Stomach (tissue), 19 donors: ENCODE measurements at places on chromosomes 7 and 10. TPM values are rescaled to one million over a fixed set of nuclear protein-coding genes. Genes with fewer than 3 reads are reported as not detected.

GRCh38 chr10:49277973-49278372, 21.0 kb upstream of the C10orf71 start:
- no peak for DNase-seq

- no peak for DNase-seq
Measured at GRCh38 chr10:1674501-1674900, 62.8 kb downstream of the ADARB2 start.

- no peak for DNase-seq
Measured at GRCh38 chr7:46386428-46387399, 465.6 kb upstream of the IGFBP3 start.

- no peak for DNase-seq
Measured at GRCh38 chr7:90262438-90262837, 17.5 kb downstream of the CFAP69 start.

- DNase-seq: no peak
Measured at GRCh38 chr7:33459340-33459751, 330.0 kb downstream of the BBS9 start.

DNA sequence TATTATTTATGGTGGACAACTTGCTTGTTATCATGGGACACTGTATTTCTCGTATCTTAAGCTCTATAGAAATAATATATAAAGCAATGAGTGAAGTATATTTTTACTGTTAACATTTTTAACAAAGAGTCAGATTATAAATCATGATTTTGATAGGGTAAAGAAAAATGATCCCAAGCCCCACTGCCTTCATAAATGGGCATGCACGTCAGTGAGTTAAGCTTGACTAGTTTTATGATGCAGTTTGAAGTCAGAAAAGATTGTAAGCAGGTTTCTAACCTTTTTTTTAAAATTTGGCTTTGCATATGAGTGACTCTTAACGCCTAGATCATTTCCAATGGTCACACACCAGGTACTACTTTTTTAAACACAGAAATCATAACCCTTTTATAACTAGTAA, 152.8 kb downstream of the GNAT3 start:
- no peak for DNase-seq

GRCh38 chr10:115164220-115164619, 71.1 kb downstream of the ATRNL1 start:
- no peak for DNase-seq

GRCh38 chr10:3534433-3534832, 250.6 kb downstream of the KLF6 start:
- DNase-seq: no peak

DNA sequence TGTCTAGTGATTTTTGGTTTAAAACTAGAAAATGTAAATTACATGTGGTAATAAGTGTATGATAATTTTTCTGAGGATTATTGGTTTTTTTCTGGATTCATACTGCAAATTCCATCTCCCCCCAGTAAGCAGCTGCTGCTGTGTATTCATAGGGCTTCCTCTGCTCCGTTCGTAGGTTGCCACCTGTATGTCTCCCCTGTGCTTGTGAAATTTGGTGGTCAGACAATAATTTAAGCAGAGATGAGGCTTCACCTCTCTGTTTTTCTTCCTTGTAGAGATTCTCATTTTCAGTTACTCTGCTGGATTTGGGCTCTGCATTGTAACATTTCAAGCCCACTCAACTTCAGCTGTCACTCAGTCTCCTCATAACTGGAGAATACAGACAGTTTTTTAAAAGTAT, 50.9 kb downstream of the FOXI2 start:
- DNase-seq: no peak

DNA sequence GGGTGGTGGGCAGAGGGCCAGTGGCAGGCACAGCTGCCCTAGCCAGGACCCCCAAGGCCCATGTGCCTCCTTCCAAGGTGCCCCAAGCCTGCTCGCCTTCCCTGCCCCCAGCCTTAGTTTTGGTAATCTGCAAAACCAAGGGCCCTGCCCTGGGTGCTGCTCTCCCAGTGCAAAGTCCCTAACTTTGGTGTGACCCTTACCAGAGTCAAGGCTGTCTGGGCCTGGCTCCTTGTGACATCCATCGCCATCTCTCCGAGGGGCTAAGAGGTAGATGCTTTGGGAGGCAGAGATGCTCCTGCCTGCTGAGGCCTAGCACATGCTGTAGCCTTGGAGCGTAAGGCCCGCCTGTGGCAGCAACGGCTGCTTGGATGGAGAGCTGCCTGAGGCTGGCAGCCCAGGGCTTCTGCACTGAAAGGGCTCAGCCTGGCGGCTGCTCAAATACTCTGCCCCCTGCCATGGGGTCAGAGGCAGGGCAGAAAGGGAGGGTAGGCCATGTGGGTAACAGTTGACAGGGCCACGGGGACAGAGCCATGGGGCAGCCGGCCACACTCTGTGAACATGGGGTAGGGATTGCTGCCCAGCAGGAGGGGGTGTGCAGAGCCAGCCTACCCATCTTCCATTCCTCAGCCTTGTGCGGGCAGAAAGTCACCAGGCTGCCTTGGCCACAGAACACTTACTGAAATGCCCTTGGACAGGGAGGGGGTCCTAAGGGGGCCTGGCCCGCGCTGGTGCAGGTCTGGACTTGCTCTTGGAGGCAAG, 17.9 kb upstream of the MYL7 start:
- DNase-seq: no peak

DNA sequence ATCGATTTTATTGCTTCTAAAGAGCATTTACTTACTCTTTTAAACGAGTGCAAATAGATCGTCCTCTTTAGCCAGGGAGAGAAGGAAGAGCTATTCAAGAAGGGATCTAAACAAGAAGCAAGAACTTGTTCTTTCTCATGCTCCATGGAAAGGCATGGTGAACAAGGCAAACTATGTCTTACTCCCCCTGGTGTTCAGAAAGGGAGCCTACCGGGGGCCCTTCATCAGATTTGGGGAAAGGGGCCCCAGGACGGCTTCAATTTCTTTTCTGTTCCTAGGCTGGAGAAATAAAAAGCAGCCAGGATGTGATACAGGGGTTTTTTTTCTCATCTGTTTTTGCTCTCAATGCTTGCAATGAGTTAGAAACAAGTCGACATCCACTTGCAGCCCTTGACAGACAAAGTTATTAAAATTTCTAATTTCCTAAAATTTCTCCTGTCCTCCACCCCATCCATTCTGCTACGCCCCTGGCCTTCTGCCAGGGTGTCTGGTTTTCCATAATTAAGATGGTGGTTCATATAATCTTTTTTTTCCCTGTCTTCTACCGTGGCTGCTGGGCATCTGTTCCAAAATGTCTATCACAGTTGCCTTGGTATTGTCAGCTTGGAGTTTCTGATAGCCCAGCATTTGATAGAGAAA, 214.4 kb downstream of the CREB5 start:
- DNase-seq: no peak

DNA sequence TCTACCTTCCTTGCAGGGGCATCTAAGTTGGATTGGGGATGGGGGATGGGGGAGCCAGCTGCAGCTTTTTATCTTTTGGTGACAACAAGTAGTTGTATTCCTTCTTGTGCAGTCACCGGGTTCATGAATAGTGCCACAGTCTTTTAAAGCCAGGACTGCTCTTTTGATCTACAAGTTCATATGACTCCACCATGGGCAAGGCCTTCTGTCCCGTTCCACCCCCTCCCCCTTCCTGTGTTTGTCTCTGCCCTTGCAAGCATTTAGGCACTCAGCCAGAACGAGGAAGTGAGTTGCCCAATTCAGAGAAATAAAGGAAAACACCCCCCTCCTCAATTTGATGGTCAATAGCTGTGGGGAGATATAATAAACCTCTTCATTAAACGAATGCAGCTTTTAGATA, 44.8 kb upstream of the EGR2 start:
- no peak for DNase-seq

- DNase-seq: no peak
Measured at GRCh38 chr7:38881947-38882684, 26.9 kb downstream of the VPS41 start.

DNA sequence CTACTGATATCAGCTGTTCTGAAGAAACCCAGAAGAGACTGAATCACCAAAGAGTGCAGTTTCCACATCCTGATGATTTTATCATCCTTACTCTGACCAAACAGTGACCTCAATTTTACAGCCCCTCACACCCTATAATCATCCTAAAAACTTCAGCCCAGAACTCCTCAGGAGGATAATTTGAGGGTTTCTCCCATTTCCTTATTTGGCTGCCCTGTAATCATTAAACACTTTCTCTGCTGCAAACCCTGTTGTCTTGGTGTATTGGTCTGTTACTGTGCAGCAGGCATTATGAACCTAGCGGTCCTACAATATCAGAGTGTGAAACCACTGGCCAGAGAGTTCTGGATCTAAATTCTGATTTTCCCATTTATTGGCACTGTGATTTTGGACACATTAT, 141.7 kb downstream of the PCLO start:
- DNase-seq: no peak

DNA sequence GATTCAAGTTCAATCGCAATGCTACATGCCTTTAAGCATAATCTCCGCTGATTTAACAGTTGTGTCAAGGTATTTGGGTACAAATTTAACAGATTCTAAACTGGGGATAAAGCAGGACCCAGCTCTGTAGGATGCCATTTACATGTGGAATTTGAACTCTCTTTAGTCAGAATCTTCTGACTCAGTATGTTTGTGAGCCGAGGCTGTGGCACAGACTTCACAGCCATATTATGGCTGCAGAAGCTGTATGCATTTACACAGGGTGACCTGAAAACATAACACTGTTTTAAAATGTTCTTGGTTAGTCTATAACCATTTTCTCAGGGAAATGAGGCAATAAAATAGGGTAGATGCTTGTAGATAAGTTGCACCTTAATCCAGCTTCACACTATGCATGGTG, 8.7 kb downstream of the PDLIM1 start:
- no peak for DNase-seq

- DNase-seq: peak; percentile 80
Measured at GRCh38 chr10:69479240-69480067, 28.2 kb downstream of the TSPAN15 start.

- DNase-seq: no peak
Measured at GRCh38 chr10:33032654-33033151, 74.7 kb upstream of the ITGB1 start.

- no peak for DNase-seq
Measured at GRCh38 chr7:33075818-33076518, 13.4 kb upstream of the NT5C3A start.

DNA sequence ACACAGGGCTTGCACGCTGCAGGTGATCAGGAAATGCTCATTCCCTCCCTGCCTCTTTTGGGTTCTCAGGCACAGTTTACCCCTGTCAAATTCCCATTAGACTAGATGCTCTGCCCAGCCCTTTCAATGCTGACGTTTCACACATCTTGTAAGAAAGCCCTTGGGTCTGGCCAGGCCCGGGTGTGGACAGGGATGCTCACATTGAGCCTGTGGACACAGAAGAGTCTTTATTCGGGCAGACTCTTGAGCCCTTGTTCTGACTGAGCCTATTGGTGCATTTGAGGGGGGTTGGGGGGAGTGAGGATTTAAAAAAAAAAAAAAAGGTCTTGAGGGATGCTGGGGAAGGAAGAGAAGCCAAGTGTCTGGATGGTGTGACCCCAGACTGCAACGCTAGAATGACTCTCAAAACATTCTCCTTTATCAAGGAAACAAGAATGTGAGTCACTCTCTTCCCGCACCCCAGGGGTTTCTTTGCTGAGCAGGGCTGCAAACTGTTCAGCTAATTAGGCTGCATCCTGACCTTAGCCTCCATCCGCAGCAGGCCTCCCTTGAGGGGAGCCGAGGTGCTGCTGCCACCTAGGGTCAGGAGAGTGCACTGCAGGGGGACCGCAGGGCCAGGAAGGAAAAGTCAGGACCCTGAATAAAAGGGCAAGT, 53.6 kb upstream of the TMEM72 start:
- DNase-seq: peak; percentile 66

GRCh38 chr10:104895541-104895940, 254.5 kb downstream of the SORCS3 start:
- no peak for DNase-seq

SYT15B gene
- total RNA-seq: not detected

GOLGA7B gene
- total RNA-seq: 1.8 TPM

ABCB1 gene
- total RNA-seq: 0.45 TPM

HOGA1 gene
- total RNA-seq: not detected

RNF133 gene
- 11.6 TPM for total RNA-seq

TUBAL3 gene
- 1.7 TPM for total RNA-seq

EGR2 gene
- total RNA-seq: not detected

COL26A1 gene
- not detected for total RNA-seq
